Activated T-helper 1 cell treated with anti-CD3 and anti-CD28 coated beads, Interleukin-2, amount 50 U/mL, for 16 hours (primary cell): ENCODE measurements at places on chromosomes 7 and 10.

- DNase-seq: no peak
Observed at GRCh38 chr10:76647301-76647700, 990.3 kb downstream of the KCNMA1 start.

- DNase-seq: no peak
Observed at GRCh38 chr7:43372676-43373355, 210.1 kb upstream of the STK17A start.

GRCh38 chr7:134300988-134301387, 15.7 kb downstream of the SLC35B4 start:
- no peak for DNase-seq

- no peak for DNase-seq
Observed at GRCh38 chr10:631266-631665, 58.2 kb downstream of the DIP2C start.

GRCh38 chr10:79103585-79103984, 34.8 kb downstream of the ZMIZ1 start:
- DNase-seq: no peak

DNA sequence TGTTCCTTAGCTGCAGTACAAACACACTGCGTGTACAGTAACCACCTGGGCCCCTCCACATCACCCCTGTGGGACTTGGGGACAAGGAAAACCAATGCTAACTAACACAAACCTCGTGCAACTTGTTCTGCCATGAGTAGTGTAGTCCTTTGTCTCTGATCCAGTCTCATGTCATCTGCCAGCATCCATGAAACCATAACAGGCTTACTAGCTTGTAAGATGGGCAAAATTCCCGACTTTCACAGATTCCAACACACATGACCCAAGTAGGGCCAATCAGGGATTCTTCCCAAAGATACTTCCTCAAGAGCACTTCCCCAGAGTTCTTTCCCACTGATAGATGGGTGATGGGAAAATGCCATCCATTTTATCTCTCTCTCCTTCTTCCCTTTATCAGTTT, 41.1 kb upstream of the GARS1 start:
- DNase-seq: no peak

- no peak for DNase-seq
Observed at GRCh38 chr7:102832674-102833073, 80.1 kb upstream of the LRRC17 start.

DNA sequence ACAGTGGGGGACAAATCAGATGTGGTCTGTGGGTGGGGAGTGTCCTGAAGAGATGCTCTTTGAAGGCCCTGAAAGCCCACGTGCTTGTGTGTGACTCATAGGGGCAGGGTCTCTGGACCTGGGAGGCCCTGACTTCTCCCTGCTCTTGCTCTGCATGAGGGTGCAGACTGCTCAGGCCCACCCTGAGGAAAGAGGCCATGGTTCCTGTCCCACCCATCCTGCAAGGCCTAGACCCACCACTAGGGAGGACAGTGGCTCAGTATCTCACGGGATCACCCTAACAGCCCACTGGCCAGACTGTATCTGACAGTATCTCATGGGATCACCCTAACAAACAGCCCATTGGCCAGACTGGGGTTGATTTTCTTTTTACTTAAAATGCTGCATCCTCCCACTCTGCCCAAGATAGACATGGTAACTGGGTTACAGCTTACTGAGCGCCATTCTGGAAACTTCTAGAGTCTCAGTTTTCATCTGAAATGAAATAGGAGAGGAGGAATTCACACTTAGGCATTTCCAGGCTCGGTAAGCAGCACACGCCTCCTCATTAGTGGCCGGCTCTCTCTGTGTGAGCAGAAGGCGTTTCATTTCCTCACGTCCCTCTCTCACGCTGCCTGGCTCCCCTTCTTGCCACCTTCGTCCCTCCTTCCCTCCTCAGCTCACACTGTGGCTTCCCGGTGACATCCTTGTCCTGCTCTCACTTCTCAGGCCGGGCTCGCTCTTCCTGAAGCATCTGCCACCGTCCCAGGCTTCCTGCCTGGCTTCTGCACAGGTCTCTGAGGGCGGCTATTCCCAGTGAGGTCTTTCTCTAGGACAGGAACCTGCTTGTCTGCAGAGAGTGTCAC, 242.6 kb downstream of the GLRX3 start:
- no peak for DNase-seq

GRCh38 chr10:132477398-132478340, 59.9 kb upstream of the INPP5A start:
- DNase-seq: no peak

DNA sequence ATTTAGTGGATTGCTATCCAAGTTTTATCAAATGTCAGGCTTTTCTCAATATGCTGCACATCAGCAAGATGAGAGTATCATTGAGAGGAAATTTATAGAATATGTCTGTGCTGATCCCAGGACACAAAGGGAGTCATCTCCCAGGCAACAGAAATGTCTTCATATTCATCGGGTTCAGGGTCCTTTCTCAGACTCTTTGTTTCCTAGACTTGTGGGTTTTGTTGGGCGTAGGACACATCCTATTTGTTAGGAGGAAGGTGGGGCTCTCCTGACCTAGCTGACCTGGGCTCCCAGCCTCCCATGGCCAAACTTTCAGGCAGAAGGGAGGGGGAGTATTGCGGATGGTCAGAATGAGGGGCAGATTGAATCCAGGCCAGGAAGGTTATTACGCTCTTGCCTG, 22.9 kb upstream of the NPS start:
- no peak for DNase-seq

DNA sequence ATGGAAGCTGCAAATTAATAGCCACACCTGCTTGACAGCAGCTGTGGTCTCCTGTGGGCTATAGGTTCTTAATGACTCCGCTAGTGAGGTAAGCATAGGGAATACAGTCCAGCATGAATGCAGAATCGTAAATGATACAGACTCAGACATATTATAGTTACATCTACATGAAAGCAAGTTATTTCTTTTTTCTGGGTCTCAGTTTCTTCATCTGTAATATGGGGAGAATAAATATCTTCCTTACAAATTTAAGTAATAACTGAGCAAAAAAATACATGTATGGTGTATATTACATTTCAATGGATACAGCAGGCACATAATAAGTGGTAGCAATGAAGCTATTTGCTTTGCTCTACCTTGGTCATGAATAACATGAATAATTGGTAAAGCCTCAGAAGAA, 245.9 kb upstream of the RHOBTB1 start:
- no peak for DNase-seq

GRCh38 chr7:952548-953441, 1.7 kb downstream of the ADAP1 start:
- no peak for DNase-seq

- no peak for DNase-seq
Observed at GRCh38 chr7:145665499-145666258, 450.9 kb upstream of the CNTNAP2 start.

- no peak for DNase-seq
Observed at GRCh38 chr7:139838876-139839275, 9.8 kb downstream of the TBXAS1 start.

GRCh38 chr7:106288263-106288662, 3.5 kb upstream of the NAMPT start:
- DNase-seq: no peak

GRCh38 chr10:6299234-6299633, 96.5 kb downstream of the PFKFB3 start:
- DNase-seq: no peak

DNA sequence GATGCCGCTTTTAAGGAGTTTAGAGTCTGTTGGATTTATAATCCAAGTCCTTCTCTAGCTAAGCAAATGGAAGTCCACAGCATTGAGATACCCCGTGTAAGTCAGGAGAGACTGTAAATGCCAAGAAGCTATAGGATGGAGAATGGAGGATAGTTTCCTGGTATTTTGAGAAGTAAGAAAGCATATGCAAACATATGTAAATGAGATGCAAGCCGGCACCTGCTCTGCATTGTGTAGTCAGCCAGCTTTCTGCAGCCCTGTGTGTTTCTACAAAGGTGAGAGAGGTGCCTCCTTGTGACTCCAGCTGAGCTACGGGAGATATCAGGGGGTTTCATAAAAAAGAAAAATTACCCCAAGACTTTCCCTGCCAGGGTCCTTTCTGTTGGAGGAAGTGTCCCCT, 176.3 kb downstream of the RPS24 start:
- DNase-seq: no peak

GRCh38 chr7:14144538-14144937, 155.1 kb upstream of the ETV1 start:
- DNase-seq: no peak

- DNase-seq: no peak
Observed at GRCh38 chr7:130461272-130461671, 20.5 kb upstream of the CEP41 start.

DNA sequence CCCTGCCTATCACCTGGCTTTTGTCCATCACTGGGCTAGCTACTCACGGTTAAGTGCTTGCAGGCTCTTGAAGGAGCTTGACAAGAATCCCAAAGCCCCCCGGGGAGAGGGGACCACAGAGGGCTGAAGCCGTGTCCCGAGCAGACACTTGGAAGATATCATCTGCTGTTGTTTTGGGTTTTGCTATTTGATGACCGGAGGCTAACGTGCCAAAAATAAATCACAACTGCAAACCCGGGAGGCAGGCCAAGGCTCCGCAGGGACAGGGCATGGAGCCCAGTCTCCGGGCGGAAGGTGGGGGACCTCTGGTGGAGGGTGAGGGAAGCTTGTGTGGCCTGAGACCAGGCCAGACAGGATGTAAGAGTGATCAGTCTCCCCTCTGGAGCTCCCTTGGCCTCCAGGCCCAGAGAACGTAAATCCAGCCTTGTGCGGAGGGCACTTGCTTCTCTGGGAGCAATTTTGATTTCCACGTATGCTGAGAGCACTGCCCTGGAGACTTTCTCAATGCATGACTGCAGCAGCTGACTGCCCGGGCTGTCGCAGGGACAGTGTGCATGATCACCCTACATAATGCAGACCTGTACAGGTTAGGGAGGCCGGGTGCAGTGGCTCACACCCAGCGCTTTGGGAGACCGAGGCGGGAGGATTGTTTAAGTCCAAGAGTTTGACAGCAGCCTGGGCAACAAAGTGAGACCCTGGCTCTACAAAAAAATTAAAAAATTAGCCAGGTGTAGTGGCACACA, at the start of gene PHKG1:
Gene PHKG1, minus strand, starts transcription at position 164 of the 743 bp plus-strand sequence. CDS start 4,011 bp downstream, outside the sequence.
- DNase-seq: no peak

DNA sequence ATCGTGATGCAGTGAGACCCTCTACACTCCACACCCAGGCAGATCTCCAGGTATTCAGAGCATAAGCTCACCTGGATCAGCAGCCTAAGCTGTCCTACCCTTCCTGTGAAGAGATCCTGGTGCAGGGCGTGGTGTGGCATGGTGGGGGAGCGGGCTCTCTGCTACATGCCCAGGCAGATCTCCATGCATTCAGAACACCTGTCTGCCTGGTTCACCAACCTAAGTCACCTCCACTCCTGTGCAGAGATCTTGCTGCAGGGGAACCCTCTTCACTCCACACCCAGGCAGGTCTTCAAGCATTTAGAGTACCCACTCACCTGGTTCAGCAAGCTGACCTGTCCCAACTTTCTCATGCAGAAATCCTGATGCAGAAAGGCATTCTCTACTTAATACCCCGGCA, 394.4 kb upstream of the SEMA3A start:
- DNase-seq: no peak

DNA sequence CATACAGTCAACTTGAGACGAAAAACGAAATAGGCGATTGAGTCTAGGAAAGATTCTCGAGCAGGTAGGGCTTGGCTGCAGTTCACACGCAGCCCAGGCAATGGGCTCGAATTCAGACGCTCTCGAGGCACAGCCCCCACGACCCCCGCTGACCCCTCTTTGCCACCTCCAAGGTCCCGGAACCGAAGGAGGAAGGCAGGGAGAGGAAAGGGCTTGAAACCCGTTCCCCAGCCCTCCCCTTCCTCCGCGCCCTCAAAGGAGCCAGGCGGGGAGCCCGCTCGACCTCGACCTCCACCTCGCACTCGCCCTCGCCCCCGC, 441 bp downstream of the CCDC186 start:
- DNase-seq: no peak

GRCh38 chr10:131239926-131240325, 71.6 kb downstream of the TCERG1L start:
- DNase-seq: no peak

DNA sequence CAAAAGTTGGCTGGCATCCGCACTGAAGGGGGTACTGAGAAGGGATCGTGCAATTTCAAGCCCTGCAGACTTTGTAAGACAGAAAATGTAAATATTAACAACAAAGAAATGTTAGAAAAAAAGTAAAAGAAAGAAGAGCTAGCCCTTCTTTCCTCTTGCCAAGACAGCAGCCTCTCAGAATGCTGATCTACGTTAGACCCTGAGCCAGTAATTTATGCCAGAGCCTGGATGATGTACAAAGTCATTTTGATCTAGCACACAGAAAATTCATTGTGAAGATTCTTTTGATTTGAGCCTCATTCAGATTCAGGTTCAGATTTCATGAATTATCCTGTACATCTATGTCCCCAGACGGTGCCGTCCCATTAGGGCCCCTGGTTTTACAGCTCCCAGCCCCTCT, 105.2 kb downstream of the PRKCQ start:
- no peak for DNase-seq

GRCh38 chr7:129970816-129971215, 18.1 kb upstream of the UBE2H start:
- no peak for DNase-seq

- DNase-seq: no peak
Observed at GRCh38 chr10:44261710-44262455, 123.0 kb downstream of the CXCL12 start.

GRCh38 chr10:62046522-62047227, 145.2 kb downstream of the ARID5B start:
- DNase-seq: no peak

GRCh38 chr7:158953912-158954311, 97.6 kb downstream of the DYNC2I1 start:
- DNase-seq: no peak

DNA sequence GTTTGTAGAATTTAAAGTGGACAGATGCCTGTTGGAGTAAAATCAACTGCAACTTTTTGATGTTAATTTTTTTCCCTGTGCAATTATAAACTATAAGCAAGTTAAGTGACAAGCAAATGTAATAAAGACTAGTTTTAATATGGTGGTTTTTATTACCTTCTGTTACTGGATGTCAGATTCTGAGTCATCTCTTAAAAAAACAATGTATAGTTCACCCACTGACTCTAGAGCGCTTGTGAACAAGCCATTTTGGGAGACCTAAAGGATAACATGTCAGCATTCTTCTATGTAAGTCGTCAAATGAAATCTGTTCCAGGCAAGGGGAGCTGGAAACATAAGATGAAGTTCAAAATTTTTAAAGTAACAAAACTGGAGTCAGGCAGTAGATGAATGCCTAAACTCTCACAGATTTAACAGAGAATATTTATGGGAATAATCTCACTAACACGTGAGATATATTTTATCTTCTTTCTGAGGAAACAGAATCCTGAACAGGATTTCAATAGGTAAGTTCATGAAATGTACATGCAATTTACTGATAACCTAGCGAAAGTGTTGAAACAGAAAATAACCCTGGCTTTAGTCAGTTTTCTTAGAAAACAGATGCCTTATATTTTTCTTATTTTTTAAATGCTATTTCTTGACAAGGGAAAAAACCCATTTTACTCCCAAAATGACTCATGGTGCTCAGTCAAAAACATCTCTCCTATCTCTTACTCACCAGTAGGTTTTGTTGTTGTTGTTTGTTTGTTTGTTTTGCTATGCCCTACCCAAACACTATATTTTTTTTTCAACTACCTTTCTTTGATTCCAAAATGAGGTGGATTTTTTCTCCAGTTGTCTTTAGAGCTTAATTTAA, 91.7 kb downstream of the SLC39A12 start:
- DNase-seq: no peak

- DNase-seq: no peak
Observed at GRCh38 chr10:34808801-34809745, 6.0 kb downstream of the PARD3 start.
